Gastroesophageal sphincter (tissue), 4 donors: ENCODE measurements at places on chromosomes 16 and 17.

- no peaks in the 10 kb centered on the region for H3K36me3 ChIP-seq
- no peak overlapping the region for H3K27ac ChIP-seq
- no peaks in the 10 kb centered on the region for H3K4me1 ChIP-seq
- H3K27me3 ChIP-seq, result no peaks in the 10 kb centered on the region
Observed at GRCh38 chr17:62688398-62689160, 61.1 kb downstream of the MRC2 start.

GRCh38 chr17:66414561-66415175 is 112.3 kb downstream of the PRKCA start:
- H3K4me3 ChIP-seq, result no peak overlapping the region
- no peaks in the 10 kb centered on the region for H3K36me3 ChIP-seq
- ATAC-seq, result no peak
- no peaks in the 10 kb centered on the region for H3K4me1 ChIP-seq
- H3K27ac ChIP-seq, result no peak overlapping the region

GRCh38 chr17:13107676-13108235 is 89.9 kb upstream of the ELAC2 start:
- H3K4me3 ChIP-seq, result no peak overlapping the region
- H3K36me3 ChIP-seq, result no peaks in the 10 kb centered on the region
- H3K4me1 ChIP-seq, result no peaks in the 10 kb centered on the region
- no peak overlapping the region for H3K27ac ChIP-seq
- peaks cover 8% of the 10 kb centered on the region for H3K27me3 ChIP-seq

DNA sequence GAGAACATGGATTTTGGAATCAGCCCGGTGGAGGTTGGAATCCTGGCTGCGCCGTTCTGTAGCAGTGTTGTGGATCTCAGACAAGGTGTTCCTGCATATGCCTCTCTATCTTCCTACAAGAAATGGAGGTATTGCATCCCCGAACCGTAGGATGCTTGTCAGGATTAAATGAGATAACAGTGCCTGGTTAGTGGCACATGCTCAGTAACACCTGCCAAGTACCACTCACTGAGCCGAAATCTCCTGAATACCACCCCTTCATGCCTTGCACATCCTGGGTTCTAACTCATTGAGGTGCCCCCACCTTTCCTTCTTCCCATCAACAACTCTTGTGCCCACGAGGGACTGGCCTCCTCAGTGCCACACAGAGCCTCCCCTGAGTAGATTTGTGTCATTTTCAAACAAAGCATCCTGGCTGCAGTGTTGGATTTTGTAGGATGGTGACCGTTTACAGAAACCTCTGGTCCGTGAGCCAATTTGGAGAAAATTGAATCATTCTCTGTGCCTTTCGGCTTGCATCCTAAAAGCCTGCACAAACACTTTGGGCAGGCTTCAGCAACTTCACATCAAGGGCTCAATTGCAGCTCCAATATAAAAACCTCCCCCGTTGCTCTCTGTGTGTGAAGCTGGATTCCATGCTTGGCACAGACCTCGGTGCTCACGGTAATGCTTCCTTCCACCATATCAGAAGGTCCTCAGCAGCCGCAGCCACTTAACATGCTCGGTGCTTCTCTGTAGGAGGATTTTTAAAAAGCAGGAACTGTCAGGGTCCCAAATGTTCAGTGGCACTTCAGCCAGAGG is 84.2 kb downstream of the WWOX start:
- no peaks in the 10 kb centered on the region for H3K4me1 ChIP-seq
- ATAC-seq, result no peak
- H3K36me3 ChIP-seq, result no peaks in the 10 kb centered on the region
- H3K4me3 ChIP-seq, result peak overlapping the region; percentile 10
- H3K27me3 ChIP-seq, result no peaks in the 10 kb centered on the region

- no peak overlapping the region for H3K27ac ChIP-seq
- ATAC-seq, result no peak
- no peaks in the 10 kb centered on the region for H3K36me3 ChIP-seq
- no peak overlapping the region for H3K4me3 ChIP-seq
- H3K4me1 ChIP-seq, result no peaks in the 10 kb centered on the region
Observed at GRCh38 chr16:85419503-85420408, 193.4 kb upstream of the GSE1 start.

DNA sequence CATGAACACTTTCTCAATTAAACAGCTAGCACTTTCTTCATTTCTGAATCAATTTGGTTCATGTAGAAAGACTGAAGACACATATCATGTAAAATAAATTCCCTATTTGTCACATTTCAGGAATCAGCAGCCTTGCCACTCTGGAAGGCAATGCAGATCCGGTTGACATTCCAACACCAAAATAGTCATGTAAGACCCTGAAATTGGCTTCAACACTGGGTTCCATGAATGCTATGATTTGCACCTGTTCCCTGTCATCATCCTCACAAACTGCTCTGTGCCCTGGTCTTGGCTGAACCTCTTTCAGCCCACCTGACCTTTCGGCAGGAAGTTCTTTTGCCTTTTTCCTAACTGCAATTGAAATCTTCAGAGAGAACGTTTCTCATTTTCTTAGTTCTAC is 156.9 kb downstream of the CDH8 start:
- no peaks in the 10 kb centered on the region for H3K4me1 ChIP-seq
- no peaks in the 10 kb centered on the region for H3K36me3 ChIP-seq
- H3K27ac ChIP-seq, result no peak overlapping the region

DNA sequence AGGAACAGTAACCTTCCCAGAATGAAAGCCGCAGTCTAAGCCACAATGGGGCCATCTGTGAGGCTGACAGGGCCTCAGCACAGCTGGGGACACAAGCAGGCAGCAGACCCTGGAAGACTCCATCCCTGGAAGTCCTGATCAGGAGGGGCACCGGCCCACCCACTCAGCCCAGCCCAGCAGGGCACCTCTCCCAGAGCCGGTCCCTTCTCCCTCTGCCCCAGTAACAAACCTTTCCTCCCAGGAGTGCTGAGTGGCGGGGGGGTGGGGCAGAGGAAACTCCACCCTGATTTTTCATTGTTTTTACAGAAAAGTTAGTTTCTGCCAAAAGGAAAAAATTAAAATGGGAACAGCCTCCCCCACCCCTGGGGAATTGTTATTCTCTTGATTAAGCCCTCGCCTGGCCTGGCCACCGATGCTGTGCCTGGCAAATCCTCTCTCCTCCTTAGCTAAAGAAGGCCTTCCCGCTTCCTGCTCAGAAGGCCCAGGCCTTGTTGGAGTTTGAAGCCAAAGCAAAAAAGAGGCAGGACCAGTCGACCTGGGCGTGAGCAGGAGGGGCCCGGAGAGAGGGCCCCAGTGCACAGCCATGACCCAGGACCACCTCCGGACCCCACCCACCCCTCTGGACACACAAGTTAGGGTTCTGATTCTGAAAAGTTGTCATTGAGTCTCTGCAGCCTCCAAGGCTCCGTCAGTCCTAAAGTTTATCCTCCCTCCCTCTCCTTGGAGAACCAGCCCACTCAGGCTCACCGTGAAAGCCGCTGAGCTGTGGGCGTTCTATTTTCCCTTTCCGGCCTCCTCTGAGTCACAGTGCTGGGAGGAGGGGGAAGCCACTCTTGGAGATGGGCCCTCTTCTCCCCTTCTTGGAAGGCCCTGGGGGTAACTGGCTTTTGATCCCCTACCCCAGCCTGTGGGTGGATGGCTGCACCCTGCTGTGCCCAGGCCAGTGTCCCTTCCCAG is 128.4 kb upstream of the TNRC6C start:
- peaks cover 26% of the 10 kb centered on the region for H3K4me1 ChIP-seq
- H3K36me3 ChIP-seq, result no peaks in the 10 kb centered on the region
- ATAC-seq, result peak; percentile 79
- H3K27me3 ChIP-seq, result no peaks in the 10 kb centered on the region
- peak overlapping the region; percentile 75 for H3K27ac ChIP-seq

DNA sequence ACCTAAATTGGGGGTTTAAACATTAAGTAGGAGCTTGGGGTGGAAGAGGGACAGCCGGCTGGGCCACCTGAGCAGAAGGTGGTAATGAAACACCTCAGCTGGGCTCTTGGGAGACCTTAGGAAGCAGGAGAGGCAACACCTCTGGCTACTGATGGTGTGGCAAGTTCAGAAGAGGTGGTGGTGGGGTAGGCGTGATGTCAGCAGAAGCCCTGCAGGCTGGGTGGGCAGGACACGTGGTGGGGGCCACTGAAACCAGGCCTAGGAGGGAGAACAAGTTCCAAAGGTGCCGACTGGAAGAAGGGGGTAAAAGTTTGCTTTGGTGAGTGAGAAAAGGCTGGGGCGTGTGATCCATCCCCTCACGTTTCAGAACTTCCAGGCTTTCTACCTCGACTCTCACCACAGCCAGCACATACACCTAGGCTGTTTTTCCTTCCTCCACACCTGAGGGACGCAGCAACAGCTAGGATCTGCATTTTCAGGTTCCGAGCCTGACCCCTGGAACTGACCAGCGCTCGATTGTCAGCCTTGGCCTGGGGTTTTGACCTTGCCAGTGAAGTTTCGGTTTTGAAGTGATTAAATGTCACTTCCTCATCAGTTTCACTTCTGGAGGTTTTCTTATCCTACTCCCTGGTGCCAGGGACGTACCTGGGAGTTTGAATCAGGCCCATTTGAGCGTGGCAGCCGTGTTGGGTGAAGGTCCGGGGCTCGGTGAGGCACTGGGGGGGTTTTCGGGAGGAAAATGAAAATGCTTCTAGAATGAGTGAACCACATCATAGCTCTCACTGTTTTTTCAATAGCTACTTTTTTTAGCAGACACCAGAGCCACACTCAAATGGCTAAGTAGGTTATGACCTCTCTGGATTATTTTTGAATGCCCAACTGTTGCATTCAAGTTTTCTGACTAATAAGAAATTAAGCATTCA is 10.0 kb downstream of the SNN start:
- H3K27me3 ChIP-seq, result no peaks in the 10 kb centered on the region
- no peaks in the 10 kb centered on the region for H3K4me1 ChIP-seq
- H3K36me3 ChIP-seq, result no peaks in the 10 kb centered on the region
- H3K4me3 ChIP-seq, result no peak overlapping the region

- no peak for ATAC-seq
- H3K36me3 ChIP-seq, result no peaks in the 10 kb centered on the region
- no peaks in the 10 kb centered on the region for H3K27me3 ChIP-seq
- peaks cover 29% of the 10 kb centered on the region for H3K4me1 ChIP-seq
- H3K4me3 ChIP-seq, result no peak overlapping the region
Observed at GRCh38 chr17:27384726-27385125, 71.5 kb upstream of the KSR1 start.

- no peaks in the 10 kb centered on the region for H3K27me3 ChIP-seq
- H3K4me3 ChIP-seq, result no peak overlapping the region
- peaks cover 6% of the 10 kb centered on the region for H3K4me1 ChIP-seq
Observed at GRCh38 chr16:57004387-57005250, 15.3 kb downstream of the NLRC5 start.

- no peak overlapping the region for H3K27ac ChIP-seq
- peaks cover 83% of the 10 kb centered on the region for H3K36me3 ChIP-seq
- no peaks in the 10 kb centered on the region for H3K4me1 ChIP-seq
- H3K4me3 ChIP-seq, result no peak overlapping the region
- ATAC-seq, result no peak
- no peaks in the 10 kb centered on the region for H3K27me3 ChIP-seq
Observed at GRCh38 chr16:19657831-19658230, 60.2 kb downstream of the KNOP1 start.

GRCh38 chr16:61681124-61681523 is 355.1 kb downstream of the CDH8 start:
- H3K36me3 ChIP-seq, result no peaks in the 10 kb centered on the region
- no peak for ATAC-seq
- no peaks in the 10 kb centered on the region for H3K4me1 ChIP-seq
- no peak overlapping the region for H3K4me3 ChIP-seq

DNA sequence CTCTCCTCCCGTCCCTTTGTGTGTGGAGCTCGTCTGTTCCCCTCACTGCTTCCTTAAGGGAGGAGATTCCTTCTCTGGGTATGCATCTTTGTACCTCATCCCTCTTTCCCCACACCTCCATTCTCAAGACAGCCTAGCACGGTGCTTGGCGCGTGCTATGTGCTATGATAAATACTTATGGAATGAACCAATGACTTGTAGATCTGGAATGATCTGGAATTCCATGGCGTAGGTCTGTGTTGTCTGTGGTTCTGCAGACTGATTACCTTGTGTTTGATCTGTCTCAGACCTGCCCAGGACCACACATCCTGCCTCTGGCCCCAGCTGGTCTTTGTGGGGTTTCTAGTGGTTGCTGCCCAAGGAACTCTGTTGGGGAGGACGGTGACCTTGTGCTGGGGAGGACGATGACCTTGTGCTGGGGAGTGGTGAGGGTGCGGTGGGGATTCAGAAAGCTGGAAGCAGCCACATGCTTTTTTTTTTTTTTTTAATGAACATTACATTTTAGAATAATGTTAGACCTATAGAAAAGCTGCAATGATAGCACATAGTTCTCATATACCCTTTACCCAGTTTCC is 33.5 kb upstream of the ETV4 start:
- ATAC-seq, result no peak
- H3K4me3 ChIP-seq, result no peak overlapping the region
- peaks cover 6% of the 10 kb centered on the region for H3K27me3 ChIP-seq
- H3K36me3 ChIP-seq, result no peaks in the 10 kb centered on the region
- peaks cover 6% of the 10 kb centered on the region for H3K4me1 ChIP-seq

- H3K27ac ChIP-seq, result no peak within 1 kb of the TSS
- ATAC-seq, result peak; percentile 54
- H3K27me3 ChIP-seq, result peaks cover 88% of the 10 kb centered on the region
- H3K4me1 ChIP-seq, result peaks cover 22% of the 10 kb centered on the region
- H3K4me3 ChIP-seq, result no peak within 1 kb of the TSS
Observed at GRCh38 chr16:10876799-10877341, at the start of gene CIITA. Gene CIITA, plus strand, starts transcription at chr16:10877202. Its CDS starts 129 bp downstream, at chr16:10877331.

DNA sequence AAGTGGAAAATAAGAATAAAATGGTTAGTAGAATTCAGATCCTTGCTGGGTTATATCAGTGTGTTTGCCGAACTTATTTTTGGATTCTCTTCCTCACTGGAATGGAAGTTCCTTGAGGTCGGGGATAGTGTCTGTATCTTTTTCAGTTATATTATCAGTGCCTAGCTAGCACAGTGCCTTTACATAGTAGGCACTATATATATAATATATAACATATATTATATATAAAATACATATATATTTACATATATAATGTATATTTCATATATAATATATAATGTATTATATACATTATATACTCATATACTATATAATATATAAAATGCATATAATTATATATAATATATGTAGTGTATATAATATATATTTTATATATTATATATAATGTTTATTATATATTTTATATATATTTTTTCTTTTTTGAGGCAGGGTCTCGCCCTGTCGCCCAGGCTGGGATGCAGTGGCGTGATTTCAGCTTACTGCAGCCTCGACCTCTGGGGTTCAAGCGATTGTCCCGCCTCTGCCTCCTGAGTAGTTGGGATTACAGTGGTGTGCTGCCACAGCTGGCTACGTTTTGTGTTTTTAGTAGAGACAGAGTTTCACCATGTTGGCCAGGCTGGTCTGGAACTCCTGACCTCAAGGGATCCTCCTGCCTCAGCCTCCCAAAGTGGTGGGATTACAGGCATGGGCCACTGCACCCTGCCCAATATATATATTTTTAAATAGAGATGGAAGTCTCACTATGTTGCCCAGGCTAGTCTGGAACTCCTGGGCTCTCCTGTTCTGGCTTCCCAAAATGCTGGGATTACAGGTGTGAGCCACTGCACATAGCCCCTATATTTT is 3.2 kb downstream of the NFATC3 start:
- no peak overlapping the region for H3K4me3 ChIP-seq
- ATAC-seq, result no peak
- H3K4me1 ChIP-seq, result peaks cover 19% of the 10 kb centered on the region
- H3K27me3 ChIP-seq, result no peaks in the 10 kb centered on the region
